Suprapubic skin (tissue), 4 donors: ENCODE measurements at places on chromosomes 13 and 19. TPM values are rescaled to one million over a fixed set of nuclear protein-coding genes. Genes with fewer than 3 reads are reported as not detected.

DZIP1 gene
- 1.5 TPM for total RNA-seq

HIPK4 gene
- not detected for total RNA-seq

CD70 gene
- not detected for total RNA-seq

PGLYRP1 gene
- total RNA-seq, result not detected

FAM124A gene
- 4.1 TPM for total RNA-seq

CCDC169 gene
- total RNA-seq, result 0.17 TPM

DNA sequence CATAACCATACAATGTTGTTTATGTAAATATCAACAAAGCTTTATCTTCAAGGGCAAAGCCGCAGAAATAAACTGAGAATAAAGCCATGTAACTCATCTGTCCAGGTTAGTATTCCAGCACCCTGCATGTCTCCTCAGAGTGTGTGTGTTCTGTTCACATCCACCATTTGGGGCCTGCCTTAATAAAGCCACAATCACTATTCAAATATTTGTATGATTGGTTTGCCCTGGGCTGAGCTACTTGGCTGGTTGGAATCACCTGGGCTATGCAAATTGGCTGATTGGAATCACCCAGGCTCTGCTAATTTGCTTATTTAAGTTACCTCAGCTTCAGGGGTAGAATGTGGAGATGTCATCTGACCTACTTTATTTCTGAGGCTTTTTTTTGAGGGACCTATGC is 42.4 kb upstream of the ZNF737 start:
- no peaks in the 10 kb centered on the region for H3K36me3 ChIP-seq
- no peaks in the 10 kb centered on the region for H3K4me1 ChIP-seq
- no peak overlapping the region for H3K4me3 ChIP-seq
- no peaks in the 10 kb centered on the region for H3K27me3 ChIP-seq
- DNase-seq, result no peak

GRCh38 chr19:1882089-1882785 is 3.1 kb downstream of the ABHD17A start:
- H3K36me3 ChIP-seq, result peaks cover 14% of the 10 kb centered on the region
- H3K4me3 ChIP-seq, result peak overlapping the region; percentile 98
- no peak for DNase-seq
- H3K27ac ChIP-seq, result peak overlapping the region; percentile 56
- H3K27me3 ChIP-seq, result no peaks in the 10 kb centered on the region

GRCh38 chr19:29782260-29782580 is 29.6 kb upstream of the CCNE1 start:
- no peaks in the 10 kb centered on the region for H3K36me3 ChIP-seq
- no peak overlapping the region for H3K27ac ChIP-seq
- peaks cover 7% of the 10 kb centered on the region for H3K27me3 ChIP-seq
- H3K4me1 ChIP-seq, result no peaks in the 10 kb centered on the region
- H3K4me3 ChIP-seq, result no peak overlapping the region

DNA sequence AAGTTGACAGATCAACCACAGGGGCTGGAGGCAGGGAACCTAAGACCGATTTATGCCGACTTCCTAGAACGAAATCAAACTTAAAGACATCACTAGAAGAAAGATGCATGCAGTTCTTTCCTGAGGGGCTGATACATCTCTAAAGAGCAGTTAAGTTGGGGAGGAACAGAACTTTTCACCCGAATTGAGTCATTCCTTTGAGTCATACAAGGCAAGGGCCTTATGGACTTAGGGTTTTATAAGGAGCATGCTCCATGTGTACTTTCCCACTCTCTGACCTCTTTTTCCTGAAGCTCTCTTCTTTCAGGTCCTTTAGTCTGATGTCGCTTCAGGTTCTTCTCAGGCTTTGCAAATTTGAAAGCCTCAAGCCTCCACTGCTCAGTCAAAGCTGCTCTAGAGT is 7.9 kb upstream of the FBXL3 start:
- no peak for DNase-seq
- H3K27ac ChIP-seq, result no peak overlapping the region
- H3K36me3 ChIP-seq, result no peaks in the 10 kb centered on the region
- no peak overlapping the region for H3K4me3 ChIP-seq
- no peaks in the 10 kb centered on the region for H3K4me1 ChIP-seq

GRCh38 chr13:46552889-46553520 is at the start of gene LRCH1:
Gene LRCH1, plus strand, starts transcription at chr13:46553170. Its CDS starts 227 bp downstream, at chr13:46553397.
- peaks cover 36% of the 10 kb centered on the region for H3K4me1 ChIP-seq
- no peaks in the 10 kb centered on the region for H3K36me3 ChIP-seq
- DNase-seq, result peak; percentile 95
- H3K4me3 ChIP-seq, result peak within 1 kb of the TSS; percentile 99
- H3K27me3 ChIP-seq, result no peaks in the 10 kb centered on the region

DNA sequence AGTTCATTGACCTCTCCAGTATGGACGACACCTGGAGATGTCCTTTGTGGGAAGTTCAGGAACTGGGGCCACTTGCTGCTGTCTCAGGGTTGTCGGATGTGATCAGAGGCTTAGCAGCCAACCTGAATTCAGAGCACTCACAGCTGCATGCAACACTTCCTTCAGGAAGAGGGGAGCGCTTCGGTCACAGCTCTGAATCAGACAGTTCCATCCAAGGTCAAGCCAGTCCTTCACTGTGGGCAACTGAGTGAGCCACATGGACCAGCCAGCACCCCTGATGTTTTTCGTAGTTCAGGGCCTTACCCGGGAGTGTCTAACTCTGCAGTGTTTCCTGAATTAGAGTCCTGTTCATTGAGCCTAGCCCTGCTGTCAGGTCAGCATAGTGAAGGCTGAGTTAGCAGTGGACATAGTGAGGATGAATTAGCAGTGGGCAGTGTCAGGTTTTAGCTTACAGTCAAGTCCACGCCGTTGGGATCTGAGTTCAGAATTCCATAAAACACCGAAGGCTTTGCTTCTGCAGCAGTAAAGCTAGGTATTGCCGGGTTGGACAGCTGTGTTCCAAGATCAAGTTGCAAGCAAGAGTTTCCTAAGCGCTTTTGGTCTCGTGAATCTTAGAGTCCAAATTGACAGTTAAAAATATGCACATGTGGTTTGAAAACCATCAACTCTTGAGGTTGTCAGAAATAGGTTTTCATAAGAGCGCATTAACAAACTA is 5.1 kb downstream of the ZNF555 start:
- peaks cover 8% of the 10 kb centered on the region for H3K4me1 ChIP-seq
- H3K36me3 ChIP-seq, result peaks cover 14% of the 10 kb centered on the region
- no peak overlapping the region for H3K27ac ChIP-seq
- no peaks in the 10 kb centered on the region for H3K27me3 ChIP-seq

DNA sequence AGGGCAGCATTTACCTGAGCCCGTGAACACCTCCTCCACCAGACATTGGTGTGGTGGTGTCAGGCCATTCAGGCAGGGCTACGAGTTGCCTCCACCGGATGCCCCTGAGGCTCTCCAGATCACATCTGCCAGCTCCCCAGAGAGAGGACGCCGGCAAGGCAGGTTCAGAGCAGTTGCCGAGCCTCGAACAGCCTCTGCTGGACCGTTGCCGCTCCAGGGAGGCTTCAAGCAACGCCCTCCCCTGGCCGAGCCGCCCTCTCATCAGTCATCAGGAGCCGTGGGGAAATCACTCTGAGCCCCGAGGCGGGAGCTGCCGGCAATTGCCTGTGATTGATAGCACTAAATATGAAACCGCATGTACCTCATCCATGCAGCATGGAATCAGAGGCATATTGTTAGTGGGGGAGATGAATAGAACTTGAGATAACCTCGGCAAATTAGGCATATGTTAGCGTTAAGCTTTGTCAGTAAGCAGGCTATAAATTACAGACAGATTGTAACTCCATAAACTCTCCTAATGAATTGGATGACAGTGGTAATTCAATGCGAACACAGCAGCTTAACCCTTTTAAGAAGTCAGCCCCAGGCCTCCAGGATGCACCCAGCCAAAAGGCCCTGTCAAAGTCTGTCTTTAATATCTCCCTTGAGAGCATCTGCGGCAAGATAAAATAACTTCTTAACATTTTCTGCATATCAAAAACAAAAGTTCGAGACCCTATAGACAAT is 29.8 kb upstream of the SPACA7 start:
- peak; percentile 79 for DNase-seq
- peaks cover 47% of the 10 kb centered on the region for H3K27me3 ChIP-seq
- no peak overlapping the region for H3K4me3 ChIP-seq
- H3K27ac ChIP-seq, result no peak overlapping the region

- peaks cover 59% of the 10 kb centered on the region for H3K4me1 ChIP-seq
- DNase-seq, result no peak
- H3K36me3 ChIP-seq, result peaks cover 8% of the 10 kb centered on the region
- peak overlapping the region; percentile 97 for H3K4me3 ChIP-seq
- H3K27me3 ChIP-seq, result no peaks in the 10 kb centered on the region
Observed at GRCh38 chr19:40799558-40800338, 757 bp downstream of the EGLN2 start.

- no peak for DNase-seq
- no peak overlapping the region for H3K27ac ChIP-seq
- H3K4me1 ChIP-seq, result peaks cover 16% of the 10 kb centered on the region
- no peak overlapping the region for H3K4me3 ChIP-seq
- H3K36me3 ChIP-seq, result peaks cover 56% of the 10 kb centered on the region
Observed at GRCh38 chr19:4444765-4445741, 12.5 kb downstream of the UBXN6 start.

DNA sequence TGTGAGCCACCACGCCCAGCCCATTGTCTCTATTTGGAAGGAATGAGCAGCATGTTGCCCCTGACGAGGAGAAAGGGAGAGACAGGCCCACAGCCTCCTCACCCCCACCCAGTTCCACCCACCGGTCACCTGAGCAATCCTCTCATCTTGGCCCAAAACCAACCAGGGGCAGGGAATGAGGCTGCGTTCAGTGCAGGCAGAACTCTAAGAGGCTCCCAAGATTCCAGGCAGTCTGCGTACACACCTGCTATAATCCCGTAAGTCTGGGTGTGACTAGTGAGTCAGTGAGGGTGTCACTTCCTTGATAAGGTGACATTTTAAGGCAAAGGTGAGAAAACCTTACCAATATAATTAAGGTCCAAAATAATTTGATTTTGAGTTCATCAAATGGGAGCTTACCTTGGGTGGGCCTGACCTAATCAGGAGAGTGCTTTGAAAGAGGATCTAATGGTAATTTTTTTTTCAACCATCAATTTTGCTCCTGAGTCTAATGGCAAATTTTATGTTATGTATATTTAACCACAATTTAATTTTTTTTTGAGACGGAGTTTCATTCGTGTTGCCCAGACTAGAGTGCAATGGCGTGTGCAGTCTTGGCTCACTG is 26.9 kb upstream of the KLF2 start:
- H3K36me3 ChIP-seq, result no peaks in the 10 kb centered on the region
- H3K4me1 ChIP-seq, result peaks cover 13% of the 10 kb centered on the region
- H3K4me3 ChIP-seq, result no peak overlapping the region
- no peaks in the 10 kb centered on the region for H3K27me3 ChIP-seq
- no peak overlapping the region for H3K27ac ChIP-seq
- DNase-seq, result no peak

DNA sequence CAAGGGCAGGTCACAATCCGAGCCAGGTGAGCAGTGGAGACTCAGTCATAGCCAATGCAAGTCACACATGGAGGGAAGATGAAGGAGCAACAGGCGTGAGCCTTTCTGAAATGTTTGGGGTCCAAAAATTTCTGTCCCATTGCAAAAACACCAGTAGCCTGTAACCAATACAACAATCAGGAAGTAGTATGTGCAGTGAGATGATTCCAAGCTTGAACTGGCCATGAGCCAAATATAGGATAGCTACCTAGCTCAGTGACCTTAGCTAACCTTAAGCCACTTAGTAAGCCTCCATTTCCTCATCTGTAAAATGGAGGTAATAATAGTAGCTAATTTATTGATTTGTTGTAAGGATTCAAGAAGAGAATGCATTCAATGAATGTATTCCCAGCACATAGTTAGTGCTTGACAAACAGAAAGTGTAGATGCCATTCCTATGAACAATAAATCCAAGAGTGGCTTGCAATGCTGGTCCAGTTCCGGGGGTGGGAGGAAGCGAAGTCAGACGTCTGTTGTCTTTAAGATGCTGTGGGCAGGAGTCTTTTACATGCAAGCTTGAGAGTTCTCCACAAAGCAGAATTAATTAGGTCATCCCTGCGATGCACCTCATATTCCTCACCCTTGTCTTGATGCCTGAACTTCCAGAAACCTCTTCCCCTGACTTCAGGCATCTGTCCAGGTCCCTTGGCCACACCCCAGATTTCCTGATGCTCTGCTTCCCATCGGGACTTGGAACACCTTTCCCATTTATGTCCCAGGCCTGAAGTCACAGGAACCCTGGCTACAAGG is 195.7 kb upstream of the UBL3 start:
- no peaks in the 10 kb centered on the region for H3K27me3 ChIP-seq
- peaks cover 19% of the 10 kb centered on the region for H3K4me1 ChIP-seq

GRCh38 chr19:31023038-31023437 is 326.2 kb downstream of the TSHZ3 start:
- no peak overlapping the region for H3K27ac ChIP-seq
- no peak for DNase-seq
- peaks cover 6% of the 10 kb centered on the region for H3K27me3 ChIP-seq
- no peaks in the 10 kb centered on the region for H3K36me3 ChIP-seq
- H3K4me3 ChIP-seq, result no peak overlapping the region
- H3K4me1 ChIP-seq, result no peaks in the 10 kb centered on the region

- no peaks in the 10 kb centered on the region for H3K4me1 ChIP-seq
- peaks cover 31% of the 10 kb centered on the region for H3K36me3 ChIP-seq
- no peak overlapping the region for H3K4me3 ChIP-seq
- H3K27ac ChIP-seq, result no peak overlapping the region
Observed at GRCh38 chr13:112870737-112871287, 98.2 kb upstream of the MCF2L start.

- DNase-seq, result no peak
- no peaks in the 10 kb centered on the region for H3K36me3 ChIP-seq
- H3K4me3 ChIP-seq, result no peak overlapping the region
- H3K27me3 ChIP-seq, result peaks cover 69% of the 10 kb centered on the region
Observed at GRCh38 chr19:5337126-5337525, 3.5 kb downstream of the PTPRS start.

DNA sequence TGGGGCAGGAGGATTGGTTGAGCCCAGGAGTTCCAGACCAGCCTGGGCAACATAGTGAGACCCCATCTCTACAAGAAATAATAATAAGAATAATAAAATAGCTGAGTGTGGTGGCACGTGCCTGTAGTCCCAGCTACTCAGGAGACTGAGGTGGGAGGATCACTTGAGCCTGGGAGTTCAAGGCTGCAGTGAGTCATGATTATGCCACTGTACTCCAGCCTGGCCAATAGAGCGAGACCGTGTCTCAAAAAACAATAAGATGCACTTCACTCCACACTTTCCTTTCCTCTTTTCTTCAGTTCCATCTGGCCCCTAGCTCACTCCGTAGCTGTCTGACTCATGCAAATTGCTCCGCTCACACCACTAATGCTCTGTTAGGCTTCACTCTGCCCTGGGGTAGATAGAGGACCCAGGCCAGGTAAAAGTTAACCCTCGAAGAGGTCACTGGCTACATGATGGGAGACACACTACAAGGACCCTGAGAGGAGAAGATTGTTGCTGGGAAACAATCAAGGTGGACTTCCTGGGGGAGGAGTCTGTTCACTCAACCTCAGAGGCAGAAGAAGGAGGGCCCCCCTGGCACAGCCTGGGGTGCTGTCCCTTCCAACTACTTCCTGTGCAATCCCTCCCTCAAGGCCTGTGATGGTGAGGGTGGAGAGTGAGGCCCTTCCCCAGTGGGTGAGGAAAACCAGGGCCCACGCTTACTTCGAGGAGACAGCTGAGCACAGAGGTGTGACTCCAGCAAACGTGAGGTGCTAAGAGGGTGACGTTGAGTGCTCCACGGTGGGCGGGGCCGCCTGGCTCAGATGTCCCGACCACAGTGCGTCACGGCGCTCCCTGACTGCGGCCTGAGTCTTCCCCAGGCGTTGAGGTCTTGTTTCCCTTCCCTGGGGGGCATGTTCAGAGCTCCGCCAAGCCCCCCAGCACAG is 8.8 kb upstream of the TNFSF9 start:
- peaks cover 16% of the 10 kb centered on the region for H3K4me1 ChIP-seq
- H3K4me3 ChIP-seq, result no peak overlapping the region
- no peak for DNase-seq
- no peaks in the 10 kb centered on the region for H3K36me3 ChIP-seq
- no peak overlapping the region for H3K27ac ChIP-seq

- peaks cover 6% of the 10 kb centered on the region for H3K27me3 ChIP-seq
- no peak for DNase-seq
- no peaks in the 10 kb centered on the region for H3K4me1 ChIP-seq
- H3K36me3 ChIP-seq, result no peaks in the 10 kb centered on the region
- H3K27ac ChIP-seq, result no peak overlapping the region
- H3K4me3 ChIP-seq, result no peak overlapping the region
Observed at GRCh38 chr19:30089086-30089665, 147.1 kb downstream of the URI1 start.
